ENCODE measurements at places on chromosomes 5 and 9.
A peak's percentile ranks its signal among the peaks of the same experiment; 100 is the strongest.

DNA sequence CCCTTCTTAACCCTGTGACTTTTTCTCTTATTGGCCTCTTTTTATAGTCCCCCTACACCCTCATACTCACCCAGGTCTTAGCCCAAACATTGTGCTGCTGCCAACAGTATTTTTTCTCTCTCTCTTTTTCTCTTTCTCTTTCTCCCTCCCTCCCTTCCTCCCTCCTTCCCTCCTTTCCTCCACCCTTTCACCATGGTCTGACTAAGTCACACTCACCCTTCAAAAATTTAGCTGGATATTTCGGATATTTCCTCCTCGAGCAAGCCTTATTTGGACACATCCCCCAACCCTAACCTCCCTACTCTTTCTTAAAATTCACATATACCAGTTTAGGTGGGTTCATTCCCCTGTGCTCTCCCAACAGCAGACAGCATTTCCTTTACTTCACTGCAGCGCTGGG is 64.7 kb downstream of the FGF1 start:
- no peak for DNase-seq

GRCh38 chr5:5270958-5271785 is 131.0 kb downstream of the ADAMTS16 start:
- DNase-seq: no peak

DNA sequence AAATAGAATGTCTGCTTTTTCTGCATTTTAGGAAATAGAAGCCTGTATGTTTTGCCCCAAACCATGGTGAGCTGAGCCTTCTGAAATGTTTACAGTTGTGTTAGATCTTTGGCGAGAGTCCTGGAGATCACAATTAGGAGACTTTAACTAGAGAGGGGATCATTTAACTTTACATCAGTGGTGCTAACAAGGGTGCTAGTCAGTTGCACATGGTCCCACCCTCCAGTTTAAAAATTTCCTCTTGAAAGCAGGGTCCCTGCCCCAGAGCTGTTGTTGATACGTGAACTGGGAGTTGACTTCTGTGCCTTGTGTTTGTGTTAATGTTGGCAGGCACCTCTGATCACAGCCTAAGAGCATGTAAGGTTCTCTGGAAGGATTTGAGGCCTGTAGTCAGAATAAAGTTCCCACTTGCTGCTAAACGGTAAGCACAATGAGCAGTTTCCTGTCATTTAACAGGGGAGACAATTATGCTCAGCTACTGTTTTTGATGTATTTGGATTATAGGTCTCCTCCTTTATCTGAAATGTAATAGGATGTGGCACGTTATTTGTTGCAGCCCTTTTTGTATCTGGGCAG is 43.7 kb downstream of the RASGRF2 start:
- no peak for DNase-seq

- DNase-seq: no peak
Observed at GRCh38 chr9:90288275-90288639, 354.4 kb downstream of the DIRAS2 start.

GRCh38 chr5:141040771-141041426 is 10.3 kb upstream of the PCDHB1 start:
- DNase-seq: peak; percentile 10

GRCh38 chr5:56565644-56566043 is 249.7 kb upstream of the MAP3K1 start:
- no peak for DNase-seq

DNA sequence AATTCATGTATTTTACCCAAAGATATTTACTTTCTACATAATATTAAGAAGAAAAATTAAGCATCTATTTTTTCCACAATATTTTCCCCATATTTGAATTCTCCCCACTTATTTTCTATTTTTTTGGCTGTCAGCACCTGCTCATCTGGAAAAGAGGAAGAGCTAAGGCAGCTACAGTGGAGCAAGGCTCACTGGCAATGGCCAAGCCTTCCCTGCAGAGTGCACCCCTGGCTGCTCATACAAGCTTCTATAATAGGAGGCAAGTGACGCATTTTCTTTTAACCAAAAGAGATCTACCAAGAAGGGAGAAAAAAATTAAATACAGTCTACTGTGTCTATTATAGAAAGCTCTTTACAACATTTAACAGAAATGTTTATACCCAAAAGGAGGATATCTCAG is 72.5 kb downstream of the AUH start:
- no peak for DNase-seq

GRCh38 chr9:123191260-123191659 is 77.1 kb downstream of the STRBP start:
- no peak for DNase-seq

DNA sequence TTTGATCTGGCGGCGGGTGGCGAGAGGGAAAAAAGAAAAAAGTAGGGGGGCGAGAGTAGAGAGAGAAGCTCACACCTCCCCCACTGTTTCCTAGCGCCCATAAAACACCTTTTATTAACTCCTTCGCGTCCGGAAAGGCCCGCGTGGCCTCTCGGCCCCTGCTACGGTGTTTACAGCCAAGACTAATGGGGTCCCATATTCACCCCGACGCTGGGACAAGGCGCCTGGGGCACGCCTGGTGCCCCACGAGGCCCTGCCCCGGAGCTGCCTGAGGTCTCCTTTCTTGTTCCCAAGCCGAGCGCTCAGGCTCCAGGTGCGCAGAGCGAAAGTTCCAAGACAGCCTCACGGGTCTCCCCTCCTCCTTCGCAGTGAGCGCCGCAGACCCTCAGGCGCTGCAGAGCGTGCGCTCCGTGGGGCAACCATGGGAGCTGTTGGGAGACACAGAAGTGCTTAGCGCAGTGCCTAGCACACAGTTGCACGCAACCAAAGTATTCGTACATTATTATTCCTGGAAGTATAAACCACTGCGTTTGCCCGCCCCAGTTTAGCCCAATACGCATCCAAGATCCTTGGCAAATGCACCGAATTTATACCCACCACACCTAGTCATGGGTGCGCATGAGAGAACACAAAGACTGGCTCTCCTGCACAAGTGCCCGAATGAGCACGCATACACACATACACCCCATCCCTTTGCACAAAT is 4.3 kb downstream of the HAND1 start:
- no peak for DNase-seq

GRCh38 chr5:60842871-60843385 is 1.1 kb downstream of the ELOVL7 start:
- no peak for DNase-seq

- peak; percentile 67 for DNase-seq
Observed at GRCh38 chr9:114484854-114485443, 20.3 kb downstream of the WHRN start.

- DNase-seq: no peak
Observed at GRCh38 chr5:11946317-11946716, 42.1 kb upstream of the CTNND2 start.

DNA sequence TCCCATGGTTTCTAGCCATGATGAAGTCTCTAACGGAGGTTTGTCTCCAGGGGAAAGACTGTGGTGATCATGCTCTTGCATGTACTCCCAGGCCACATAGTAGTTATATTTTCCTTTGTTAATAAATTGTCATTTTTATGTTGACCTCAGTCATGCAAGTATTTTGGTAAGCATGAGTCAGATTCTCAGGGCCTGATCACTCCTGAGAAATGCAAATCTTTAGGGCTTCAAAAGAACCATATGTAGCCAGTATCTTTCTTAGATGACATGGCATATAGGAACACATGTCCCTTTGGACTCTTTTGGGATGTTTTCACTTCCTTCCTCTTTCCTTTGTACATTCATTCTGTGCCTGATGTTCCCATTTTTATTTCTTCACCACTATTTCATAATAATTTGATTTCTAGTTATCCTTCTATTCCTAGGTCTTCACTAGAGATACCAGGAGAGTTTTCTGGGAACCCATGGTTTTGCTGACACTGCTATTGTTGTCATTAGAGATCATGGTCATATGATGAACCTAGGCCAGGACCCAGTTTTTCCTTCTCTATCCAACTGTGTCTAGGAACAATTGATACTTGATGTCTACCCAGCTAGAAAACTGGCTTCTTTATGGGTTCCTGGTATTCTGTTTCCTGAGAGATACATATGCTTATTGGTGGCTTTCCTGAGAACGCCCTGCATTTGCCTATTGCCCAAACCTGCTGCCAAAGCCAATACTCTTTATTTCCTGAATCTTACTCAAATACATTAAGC is 248.1 kb upstream of the NREP start:
- no peak for DNase-seq

GRCh38 chr5:151427258-151427657 is 20.1 kb upstream of the SLC36A1 start:
- DNase-seq: no peak

- DNase-seq: no peak
Observed at GRCh38 chr5:179863449-179864085, 5.0 kb upstream of the MRNIP start.

DNA sequence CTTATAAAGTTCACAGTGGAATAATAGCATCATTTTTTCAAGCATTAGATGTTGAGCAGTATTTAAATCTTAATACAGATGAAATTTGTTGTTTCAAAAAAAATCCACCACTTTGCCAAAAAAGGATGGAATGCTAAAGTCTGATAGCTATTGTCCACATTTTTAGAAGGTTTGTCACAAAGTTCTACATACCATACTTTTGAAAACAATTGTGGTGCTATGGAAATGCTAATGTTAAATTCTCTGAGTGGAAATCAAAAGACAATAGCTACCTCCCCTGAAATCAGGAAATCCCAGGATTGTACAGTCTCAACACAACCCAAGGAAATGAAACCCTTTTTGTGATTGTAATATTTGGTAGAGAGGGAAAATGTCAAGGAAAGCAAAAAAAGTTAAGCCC is 19.3 kb upstream of the GRAMD2B start:
- DNase-seq: no peak

- no peak for DNase-seq
Observed at GRCh38 chr5:52964138-52964537, 25.0 kb upstream of the ITGA2 start.

Data from T-helper 2 cell (primary cell).